ENCODE measurements at places on chromosomes 2 and 18.
A peak's percentile ranks its signal among the peaks of the same experiment; 100 is the strongest.

GRCh38 chr2:42054714-42055430 lies 7.1 kb downstream of the PKDCC start:
- DNase-seq, result no peak

DNA sequence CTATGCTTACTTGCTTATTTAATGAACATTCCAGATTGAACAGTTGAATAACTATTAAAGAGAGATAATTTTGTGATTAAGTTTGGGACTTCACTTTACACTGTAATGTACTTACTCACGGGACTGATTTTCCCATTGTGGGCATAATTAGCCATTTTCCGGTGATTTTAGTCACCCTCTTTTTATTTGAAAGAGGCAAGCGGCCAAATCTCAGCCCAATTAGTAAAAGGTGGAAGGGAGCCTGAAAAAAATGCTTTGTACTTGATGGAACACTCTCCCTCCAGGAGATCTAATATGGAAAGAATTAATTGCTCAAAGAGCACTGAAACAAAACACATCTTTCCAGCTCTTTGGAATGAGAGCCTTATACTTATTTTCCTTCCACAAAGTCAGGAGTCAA lies 50.2 kb downstream of the CALCRL start:
- DNase-seq, result no peak

- DNase-seq, result peak; percentile 17
Measured at GRCh38 chr2:16626497-16626896, 39.1 kb downstream of the CYRIA start.

DNA sequence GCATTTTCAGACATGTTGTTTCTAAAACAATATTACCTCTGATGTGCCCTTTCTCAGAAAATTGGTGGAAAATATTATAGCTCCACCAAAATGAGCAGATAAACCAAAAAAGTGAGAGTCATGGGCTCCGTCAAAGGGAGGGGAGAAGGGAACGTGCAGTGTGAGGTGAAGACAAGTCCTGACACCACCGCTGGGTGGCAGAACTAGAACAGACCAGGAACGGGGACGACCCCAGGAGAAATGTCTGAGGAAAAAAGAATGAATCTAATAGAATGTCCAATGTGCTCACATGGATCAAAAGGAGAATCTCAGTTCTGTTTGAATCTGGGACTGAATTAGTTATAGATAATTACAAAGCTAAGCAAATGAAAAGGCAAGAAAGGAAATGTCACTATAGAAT lies 22.6 kb upstream of the BCL2 start:
- DNase-seq, result peak; percentile 36

DNA sequence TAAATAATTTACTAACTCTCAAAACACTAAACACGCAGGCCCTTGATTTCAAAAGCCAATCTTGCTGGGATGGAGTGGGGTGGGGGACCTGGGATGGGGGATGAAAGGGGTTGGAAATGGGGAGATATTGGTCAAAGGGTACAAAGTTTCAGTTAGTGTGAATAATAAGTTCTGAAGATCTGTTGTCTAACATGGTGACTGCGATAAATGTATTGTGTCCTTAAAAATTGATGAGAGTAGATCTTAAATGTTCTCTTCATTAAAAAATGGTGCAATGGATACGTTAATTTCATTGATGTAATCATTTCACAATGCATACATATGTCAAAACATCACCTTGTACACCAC lies 505 bp upstream of the ACYP2 start:
- no peak for DNase-seq

GRCh38 chr2:152222975-152223637 lies 47.5 kb upstream of the STAM2 start:
- peak; percentile 75 for DNase-seq

GRCh38 chr2:240449764-240450531 lies 14.5 kb downstream of the GPC1 start:
- peak; percentile 94 for DNase-seq

GRCh38 chr2:192002418-192002817 lies 155.5 kb upstream of the CAVIN2 start:
- no peak for DNase-seq

GRCh38 chr18:41096504-41096903 lies 858.5 kb upstream of the PIK3C3 start:
- DNase-seq, result peak; percentile 65

- peak; percentile 51 for DNase-seq
Measured at GRCh38 chr2:217166241-217166850, 306.5 kb upstream of the TNP1 start.

DNA sequence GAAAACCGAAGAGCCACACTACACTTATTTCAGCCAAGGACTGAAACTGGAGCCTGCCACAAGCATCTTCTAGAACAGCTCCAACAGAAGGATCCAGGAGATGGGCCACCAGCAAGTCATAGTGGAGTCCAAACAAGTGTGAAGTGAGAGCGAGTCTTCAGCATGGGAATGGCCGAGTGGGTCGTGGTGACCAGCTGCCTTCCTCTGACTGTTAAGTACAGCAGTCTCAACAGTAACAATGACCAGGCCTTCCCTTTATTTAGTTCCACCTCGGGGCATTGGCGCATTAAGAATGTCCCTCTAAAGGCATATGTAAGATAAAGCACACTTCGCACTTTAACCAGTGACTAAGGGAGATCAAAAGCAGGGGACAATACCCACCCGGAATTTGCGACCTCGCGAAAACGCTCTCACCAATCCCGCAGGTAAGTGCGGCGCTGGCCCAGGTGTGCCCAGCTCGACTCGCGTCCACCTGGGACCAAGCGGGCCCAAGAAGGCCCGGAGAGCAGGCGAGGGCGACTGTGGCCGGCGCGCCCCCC lies 1.1 kb downstream of the L3MBTL4 start:
- no peak for DNase-seq

DNA sequence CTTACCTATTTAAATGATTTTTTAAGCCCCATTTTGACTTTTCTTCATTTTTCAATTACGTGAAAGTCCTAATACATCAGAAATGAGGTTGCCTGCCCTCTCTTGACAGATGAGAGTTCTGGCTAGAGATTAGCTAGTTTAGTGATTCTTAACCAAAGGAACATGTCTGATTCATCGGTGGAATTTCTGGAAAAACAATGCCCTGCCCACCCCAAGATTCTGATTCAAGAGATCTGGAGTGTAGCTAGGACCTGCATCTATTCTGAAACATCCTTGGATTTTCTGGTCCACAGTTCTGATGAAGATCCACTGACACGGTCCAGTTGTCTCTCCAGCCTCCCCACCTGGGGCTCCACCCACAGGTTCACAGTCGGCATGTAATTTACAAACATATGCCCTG lies 111.2 kb downstream of the KLF7 start:
- peak; percentile 59 for DNase-seq

DNA sequence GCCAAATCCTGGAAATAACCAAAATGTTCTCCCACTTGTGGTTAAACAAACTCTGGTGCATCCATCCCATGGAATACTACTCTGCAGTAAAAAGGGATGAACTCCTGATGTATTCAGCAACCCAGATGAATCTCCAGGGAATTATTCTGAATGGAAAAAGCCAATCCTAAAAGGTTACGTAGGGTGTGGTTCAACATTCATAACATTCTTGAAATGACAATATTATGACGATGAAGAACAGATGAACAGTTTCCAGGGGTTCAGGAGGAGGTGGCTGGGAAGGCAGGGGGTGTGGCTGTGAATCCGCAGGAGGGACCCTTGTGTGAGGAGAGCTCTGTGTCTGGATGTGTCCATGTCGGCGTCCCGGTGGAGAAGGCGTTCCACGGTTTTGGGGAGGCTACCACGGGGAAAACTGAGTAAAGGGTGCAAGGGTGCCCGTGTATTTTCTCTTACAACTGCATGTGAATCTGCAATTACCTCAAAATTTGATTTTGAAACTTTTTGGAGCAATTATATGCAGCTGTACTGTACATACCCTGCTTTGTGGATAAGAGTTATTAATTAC lies 47.3 kb downstream of the KCNG2 start:
- no peak for DNase-seq

Data from epithelial cell of esophagus (primary cell).